Cortex of kidney (tissue), 1 donor: ENCODE measurements at places on chromosomes 1 and 21.

DNA sequence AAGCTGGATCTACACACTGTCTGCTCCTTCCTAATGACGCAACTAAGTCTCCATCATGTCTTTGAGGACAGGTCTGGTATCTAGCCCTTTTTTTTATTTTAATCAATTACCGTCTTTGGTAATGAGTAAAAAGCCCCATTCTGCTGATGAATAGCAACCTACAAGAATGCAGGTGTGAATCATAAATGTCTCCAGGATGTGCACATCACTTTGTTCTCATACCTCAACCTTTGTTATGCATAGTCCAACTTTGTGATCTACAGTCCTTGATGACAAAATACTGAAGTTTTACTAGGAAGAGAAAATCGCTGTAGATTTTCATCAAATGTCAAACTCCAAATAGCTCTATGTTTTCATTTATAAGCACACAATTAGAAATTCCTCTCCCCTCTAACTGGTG lies 39.3 kb downstream of the PLPPR5 start:
- DNase-seq: no peak

DNA sequence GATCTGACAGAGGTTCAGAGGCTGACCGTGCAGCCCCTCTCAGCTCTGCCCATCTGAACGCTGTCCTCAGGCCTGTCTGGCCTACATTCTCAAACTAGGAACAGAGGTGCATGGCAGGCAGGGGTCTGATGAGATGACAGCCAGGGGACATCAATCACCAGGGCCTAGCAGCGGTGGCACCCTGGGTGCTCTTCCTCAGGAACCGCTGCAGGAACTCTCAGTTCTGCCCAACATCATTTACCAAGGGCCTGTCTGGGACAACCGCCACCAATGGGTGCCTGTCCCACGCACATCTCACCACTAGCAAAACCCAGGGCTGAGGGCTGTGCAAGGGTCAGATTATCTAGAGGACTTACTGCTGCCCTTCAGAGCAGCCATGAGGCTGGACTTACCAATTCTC lies 245.7 kb downstream of the TOMM20 start:
- DNase-seq: no peak

DNA sequence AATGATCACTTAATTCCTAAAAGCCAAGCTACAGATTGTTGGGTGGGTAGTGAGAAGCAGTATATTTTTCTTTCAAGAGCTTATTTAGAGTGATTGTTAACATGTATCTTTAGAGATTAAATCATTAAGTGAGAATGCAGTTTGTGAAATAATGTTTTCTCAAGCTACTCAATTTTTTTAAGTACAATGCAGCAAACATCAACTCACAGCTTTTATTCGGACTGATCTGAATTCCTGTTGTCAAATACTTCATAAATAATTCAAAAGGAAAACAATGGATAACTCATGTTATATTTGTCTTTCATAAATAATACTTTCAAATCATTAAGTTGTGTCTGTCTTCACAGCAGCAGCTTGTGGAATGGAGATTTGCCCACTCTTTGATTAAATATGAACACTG lies 271.1 kb upstream of the DEPDC1 start:
- no peak for DNase-seq

- no peak for DNase-seq
Observed at GRCh38 chr1:153356392-153357075, 1.1 kb upstream of the S100A9 start.

DNA sequence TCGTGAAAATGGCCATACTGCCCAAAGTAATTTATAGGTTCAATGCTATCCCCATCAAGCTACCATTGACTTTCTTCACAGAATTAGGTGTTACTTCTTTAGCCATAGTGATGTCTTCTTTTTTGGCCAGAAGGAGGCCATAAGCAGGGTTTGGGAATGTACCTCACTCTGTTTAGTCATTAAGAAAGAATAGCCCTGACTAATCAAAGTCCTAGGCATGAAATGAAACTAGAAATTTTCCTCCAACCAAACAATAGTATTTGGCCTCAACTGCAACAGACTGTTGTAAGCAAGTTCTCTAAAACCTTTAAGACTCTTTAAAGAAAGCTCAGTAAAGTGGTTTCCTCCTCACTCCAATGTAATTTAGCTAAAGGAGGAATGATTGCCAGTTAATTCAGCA lies 163.9 kb downstream of the AKT3 start:
- DNase-seq: no peak

- no peak for DNase-seq
Observed at GRCh38 chr1:42142894-42143675, 10.1 kb upstream of the GUCA2B start.

GRCh38 chr21:31480228-31480627 lies 136.2 kb upstream of the TIAM1 start:
- DNase-seq: no peak

DNA sequence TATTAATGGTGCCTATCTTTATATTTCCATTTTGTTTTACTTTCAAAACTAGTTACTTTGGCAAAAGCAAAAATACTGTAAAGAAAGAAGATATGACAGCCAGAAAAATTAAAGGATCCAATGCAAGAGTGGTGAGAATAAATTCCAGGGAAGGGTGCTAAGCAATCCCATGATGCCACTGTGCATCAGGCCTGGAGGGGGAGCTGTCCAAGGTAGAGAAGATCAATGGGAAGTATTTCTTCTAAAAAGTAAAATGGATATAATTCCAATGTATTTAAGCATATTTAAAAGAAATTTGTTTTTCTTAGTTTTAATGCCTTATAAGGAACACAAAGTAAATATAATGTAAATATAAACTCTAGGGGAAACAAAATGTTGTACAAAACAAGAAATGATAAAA lies 1382.2 kb upstream of the B3GALT2 start:
- no peak for DNase-seq

- DNase-seq: no peak
Observed at GRCh38 chr1:205028924-205029323, 14.1 kb upstream of the CNTN2 start.

DNA sequence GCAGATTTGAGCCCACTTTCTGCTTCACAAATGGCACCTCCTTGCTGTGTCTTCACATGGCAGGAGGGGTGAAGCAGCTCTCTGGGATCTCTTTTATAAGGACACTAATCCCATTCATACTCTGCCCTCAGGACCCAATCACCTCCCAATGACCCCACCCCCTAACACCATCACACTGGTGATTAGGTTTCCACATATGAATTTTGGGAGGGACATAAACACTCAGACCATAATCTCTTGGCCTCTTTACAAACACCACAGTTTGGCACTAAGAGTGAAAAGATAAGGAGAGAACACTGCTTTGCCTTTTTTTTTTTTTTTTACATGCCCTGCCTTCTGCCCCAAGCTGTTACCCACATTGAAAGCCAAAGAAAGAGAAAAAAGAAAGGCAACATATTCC lies 166.2 kb upstream of the NFIA start:
- DNase-seq: no peak

DNA sequence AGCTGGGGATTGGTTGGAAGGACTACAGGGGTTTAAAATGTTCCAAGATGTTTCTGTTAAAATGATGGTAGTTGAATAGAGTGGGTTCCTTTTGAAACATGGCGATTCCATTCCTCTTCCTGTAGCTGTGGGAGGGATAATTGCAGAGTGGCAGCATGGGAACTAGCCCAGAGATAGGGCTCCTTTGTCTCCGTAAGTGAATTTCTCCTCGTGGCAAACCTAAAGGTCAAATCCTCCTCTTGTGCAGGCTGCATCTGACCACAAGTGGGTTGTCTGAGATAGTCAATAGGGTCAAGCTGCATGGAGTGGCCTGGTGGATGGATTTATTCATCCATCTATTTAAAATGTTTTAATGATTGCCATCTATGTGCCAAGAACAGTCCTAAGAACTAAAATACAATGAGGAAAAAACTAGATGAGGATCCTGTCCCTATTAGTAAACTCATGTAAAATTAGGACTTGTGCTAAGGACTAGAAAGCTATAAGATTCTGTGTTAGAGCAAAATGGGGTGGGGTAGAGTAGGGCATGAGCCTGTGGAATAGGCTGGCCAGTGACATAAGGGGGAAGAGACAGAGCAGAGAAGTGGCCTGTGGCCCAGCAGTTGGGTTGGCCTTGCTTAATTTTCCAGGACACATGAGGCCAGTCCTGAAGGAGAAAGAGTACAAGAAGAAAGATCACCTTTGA lies 89.1 kb upstream of the IVNS1ABP start:
- DNase-seq: no peak

DNA sequence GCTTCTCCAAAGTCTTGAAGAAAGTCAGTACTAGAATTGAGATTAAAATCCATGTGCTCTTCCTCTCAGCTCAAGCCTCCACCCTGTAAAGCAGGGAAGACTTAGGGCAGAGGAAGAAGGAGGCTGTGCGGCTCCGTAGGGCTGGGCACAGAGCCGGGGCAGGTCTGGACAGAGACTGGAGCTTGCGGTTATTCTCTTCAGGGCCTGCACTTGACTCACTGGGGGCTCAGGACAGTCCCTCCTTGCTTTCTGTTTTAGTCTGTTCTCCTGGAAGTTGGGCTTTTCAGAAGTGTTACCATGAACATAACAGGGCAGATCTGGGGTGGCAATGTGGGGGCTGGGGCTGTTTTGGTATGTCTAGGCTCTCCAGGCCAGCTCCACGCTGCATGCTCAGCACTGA lies 21.6 kb upstream of the TRABD2B start:
- DNase-seq: no peak

GRCh38 chr1:213858581-213858980 lies 129.2 kb upstream of the PROX1 start:
- DNase-seq: no peak

DNA sequence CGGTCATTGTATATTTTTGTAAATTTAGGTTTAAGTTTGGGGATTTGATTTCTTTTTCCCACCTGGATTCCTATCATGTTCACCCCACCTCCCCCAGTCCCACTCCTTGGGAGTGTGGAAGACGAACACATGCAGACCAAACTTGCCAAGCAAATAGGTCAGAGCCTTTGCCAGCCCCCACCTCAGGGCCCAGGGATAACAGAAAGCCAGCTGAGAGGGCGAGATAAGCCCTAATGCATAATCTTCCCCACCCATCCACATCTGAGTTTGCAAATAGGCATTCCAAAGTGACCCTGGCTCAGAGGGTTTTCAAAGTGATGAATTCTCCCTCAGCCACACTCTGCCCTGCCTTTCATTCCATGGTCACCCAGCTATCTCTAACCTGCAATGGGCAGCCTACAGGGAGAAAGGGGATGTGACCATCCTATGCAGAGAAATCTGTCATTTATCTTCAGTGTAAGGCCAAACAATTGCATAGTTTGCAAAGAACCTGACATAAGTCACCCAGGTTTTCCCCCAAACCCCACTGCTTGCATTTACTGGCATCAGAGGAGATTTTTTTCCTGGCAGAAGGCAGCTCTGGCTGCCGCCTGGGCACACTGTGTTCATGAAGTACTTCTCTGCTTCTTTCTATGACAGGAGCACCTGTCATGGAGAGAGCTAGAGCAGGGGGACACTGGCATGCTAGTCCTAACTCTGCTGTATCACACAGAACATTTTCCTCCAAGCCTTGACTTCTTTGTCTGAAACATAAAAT lies 69.0 kb upstream of the NFIA start:
- no peak for DNase-seq

GRCh38 chr21:38123626-38124025 lies 133.2 kb upstream of the KCNJ15 start:
- no peak for DNase-seq

- DNase-seq: no peak
Observed at GRCh38 chr1:228368801-228369607, 37.6 kb downstream of the TRIM11 start.

DNA sequence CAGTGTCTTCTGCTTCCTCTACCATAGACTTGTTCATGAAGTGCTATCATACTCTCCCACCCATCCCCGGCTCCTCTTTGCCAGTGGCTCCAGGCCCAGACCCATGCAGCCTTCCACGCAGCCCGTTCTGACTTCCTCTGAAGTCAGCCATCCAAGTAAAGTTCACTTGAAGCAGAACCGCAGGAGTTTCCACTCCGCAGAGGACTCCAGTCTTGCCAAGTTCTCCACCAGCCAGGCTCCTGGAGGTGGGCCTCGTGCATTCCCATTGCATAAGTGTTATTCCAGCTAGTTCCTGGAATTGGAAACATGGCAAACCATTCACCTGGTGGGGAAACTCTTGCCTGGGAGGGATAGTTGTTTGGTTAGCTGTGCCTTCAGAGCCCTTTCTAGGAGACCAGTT lies 185.1 kb downstream of the PLPP3 start:
- no peak for DNase-seq

DNA sequence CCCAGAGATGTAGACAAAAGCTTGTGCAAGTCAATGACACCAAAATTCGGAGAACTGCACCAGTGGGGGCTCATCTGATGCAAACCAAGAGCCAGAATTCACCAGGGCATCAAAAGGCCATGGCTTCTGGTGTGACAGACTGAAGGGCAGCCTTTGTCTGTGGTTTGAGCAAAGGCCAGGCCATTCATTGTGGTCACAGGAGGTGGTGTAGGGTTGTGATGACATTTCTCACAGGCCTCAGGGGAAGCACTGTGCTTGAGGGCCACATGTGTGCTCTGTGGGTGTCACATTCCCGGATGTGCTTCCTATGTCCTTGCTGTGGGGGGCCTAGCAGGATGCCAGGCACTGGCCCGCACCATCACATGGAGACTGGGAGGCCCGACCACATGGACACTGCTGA lies 22.5 kb upstream of the KCNE1 start:
- no peak for DNase-seq

DNA sequence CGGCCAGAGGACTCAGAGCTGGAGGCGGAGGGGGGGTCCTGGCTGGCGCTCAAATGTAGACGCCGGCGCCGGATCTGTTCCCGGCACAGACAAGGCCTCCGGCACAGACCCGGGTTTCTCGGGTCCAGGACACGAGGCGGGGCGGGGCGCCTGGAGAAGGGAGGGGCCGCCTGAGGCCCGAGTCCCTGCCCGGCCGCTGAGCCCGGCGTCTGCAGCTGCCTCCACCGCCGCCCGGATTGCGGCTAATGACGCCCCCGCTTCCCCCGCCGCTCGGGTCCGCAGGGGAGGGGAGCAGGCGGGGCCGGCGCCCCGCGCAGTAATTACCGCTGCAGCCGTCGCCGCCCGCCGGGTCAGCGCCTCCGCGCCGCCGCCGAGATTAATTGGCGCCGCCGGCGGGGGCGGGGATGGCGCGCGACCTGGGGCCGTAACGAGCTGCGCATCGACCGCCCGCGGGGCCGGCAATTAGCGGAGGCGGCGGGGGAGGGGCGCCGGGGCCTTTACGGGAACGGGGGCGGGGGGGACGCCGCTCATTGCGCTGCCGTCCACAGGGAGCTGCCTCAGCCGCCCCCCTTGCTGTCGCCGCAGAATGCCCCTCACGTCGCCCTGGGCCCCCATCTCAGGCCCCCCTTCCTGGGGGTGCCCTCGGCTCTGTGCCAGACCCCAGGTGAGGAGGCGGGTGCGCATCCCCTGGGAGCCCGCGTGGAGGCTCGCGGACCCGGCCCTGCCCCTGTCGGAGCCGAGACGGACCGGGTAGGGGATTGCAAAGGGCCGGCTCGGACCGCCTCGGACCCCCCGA lies 17.3 kb downstream of the NOC2L start:
- DNase-seq: no peak

- no peak for DNase-seq
Observed at GRCh38 chr1:168835176-168835575, 106.2 kb upstream of the DPT start.
